ENCODE measurements at places on chromosomes 12 and 14. TPM values are rescaled to one million over a fixed set of nuclear protein-coding genes. Genes with fewer than 3 reads are reported as not detected.
A peak's percentile ranks its signal among the peaks of the same experiment; 100 is the strongest.

- DNase-seq, result no peak
These were observed 26.2 kb downstream of the NID2 start for GRCh38 chr14:52042371-52043289.

DNA sequence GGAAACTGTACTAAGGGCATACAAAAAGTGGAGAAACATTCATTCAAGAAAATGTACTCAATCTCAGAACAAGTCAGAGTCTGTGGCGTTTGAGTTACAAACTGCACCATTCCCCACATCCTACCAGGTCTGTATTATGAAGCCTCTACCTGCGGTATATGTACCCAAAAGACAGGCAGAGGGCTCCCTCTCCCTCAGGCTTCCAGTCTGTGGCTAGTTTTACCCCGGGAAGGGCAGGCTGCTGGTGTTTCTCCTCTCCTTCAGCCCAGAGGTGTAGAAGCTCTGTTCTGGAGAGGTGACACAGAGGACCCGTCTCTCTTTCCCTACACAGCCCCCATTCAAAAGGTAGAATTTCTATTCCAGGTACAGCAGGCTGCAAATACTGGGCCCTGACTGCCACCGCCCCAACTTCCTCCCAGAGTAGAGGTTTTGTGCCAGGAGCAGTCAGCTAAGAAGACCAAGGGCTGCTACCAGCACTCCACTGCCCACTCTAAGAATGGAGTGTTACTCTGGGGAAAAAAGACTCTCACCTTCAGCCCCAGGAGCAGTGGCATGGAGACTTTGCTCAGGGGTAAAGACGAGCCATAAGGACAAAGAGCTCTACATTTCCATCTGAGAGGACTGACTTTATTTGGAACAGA, 39.4 kb downstream of the PARP11 start:
- no peak for DNase-seq

DNA sequence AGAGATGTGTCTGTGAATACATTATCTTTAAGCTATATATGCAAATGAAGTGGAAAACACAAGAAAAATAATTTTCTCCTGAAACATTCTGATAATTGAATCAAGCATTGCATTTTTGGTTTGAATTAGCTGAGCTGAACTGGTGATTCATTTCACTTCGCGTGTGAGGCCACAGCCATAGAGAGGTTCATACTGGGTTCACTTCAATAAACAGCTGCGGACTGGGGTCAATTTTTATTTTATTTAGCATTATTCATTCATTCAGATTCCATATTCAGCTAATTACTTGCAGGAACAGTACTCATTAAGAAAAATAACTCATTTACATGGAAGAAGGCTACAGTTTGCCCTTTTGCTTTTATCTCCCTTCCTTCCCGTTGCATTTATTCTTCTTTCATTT, 195.2 kb upstream of the LRIG3 start:
- no peak for DNase-seq

GRCh38 chr12:93626160-93626559, 51.0 kb upstream of the CRADD start:
- no peak for DNase-seq

GRCh38 chr12:90576707-90577106, 378.3 kb downstream of the CCER1 start:
- DNase-seq, result no peak

- DNase-seq, result no peak
These were observed 130.4 kb downstream of the GRIP1 start for GRCh38 chr12:66548338-66549049.

Gene CCDC196
- polyA plus RNA-seq, result not detected

Gene TMPRSS12
- polyA plus RNA-seq, result not detected

Gene FOXJ2
- 22.0 TPM for polyA plus RNA-seq

Gene TDRD9
- polyA plus RNA-seq, result 0.65 TPM

DNA sequence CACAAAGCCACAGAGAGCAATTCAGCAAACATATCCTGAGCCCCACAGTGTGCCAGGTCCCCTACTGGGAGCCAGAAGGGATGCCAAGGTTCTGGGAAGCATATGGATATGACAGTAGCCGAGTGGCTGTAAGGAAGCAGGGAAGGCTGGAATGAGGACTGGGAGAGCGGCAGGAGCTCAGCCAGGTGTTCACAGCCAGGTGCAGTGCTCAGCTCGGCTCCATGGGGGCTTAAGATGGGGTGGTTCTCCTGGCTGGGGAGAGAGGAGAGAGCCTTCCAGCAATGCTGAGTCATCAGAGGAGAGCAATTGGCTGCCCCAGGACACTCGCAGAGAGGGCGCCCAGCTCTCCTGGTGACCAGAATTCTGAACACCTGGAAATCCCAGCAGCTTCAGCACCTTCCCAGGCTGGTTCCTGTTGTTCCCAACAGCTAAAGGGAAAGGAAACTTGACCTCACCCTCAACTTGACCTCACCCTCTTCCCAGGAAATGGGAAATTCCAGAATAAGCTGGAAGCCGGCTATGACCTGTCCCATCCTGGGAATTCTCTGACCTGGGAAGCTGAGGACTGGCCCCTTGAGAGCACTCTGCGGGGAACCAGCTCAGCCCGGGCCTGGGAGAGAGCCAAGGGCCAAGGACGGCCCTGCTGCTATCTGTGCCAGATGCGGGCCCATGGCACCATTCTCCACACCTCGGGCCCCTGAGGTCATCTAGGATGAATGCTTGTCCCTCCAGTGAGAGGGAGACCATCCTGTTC, 34.6 kb downstream of the SLC6A12 start:
- no peak for DNase-seq

- no peak for DNase-seq
These were observed 9.0 kb downstream of the GPR84 start for GRCh38 chr12:54355104-54355815.

Gene TOMM20L
- polyA plus RNA-seq, result 0.39 TPM

Gene TRIM9
- 2.4 TPM for polyA plus RNA-seq

- DNase-seq, result no peak
These were observed 16.1 kb downstream of the ERP29 start for GRCh38 chr12:112029301-112029700.

Gene LHX5
- polyA plus RNA-seq, result not detected

DNA sequence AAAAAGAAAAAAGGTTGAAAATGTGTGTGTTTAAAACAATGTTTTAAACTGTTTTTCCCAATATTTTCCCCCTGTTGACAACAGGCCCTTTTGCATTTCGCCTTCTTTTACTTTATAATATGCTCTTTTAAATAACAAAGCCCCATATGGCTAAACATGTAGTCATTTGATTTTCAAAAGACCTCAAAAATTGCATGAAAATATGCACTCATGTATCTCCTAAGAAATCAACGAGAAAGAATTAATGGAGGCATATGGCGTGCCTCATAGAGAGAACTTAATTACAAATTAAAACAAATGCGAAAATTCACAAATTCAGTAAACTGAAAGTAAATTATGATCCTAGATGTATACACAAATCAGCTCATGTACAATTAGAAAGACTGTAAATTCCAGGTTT, 202.6 kb upstream of the FOXN3 start:
- DNase-seq, result no peak

Gene CCDC197
- polyA plus RNA-seq, result 0.34 TPM

DNA sequence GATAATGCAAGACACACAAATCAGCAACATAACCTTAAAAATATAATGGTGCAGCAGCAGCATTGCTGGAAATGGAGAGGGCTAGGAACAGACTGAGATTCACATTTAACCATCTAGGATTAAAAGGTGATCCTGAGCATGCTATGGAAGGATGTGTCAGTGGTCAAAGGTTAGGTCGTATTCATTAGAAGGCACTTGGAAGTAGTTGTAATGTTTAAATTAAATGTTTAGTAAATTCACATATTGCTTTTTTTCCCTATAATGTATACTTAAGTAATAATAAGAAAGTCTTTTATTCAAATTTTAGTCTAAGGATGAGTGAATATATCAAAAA, 368.6 kb upstream of the PDE3A start:
- DNase-seq, result no peak

DNA sequence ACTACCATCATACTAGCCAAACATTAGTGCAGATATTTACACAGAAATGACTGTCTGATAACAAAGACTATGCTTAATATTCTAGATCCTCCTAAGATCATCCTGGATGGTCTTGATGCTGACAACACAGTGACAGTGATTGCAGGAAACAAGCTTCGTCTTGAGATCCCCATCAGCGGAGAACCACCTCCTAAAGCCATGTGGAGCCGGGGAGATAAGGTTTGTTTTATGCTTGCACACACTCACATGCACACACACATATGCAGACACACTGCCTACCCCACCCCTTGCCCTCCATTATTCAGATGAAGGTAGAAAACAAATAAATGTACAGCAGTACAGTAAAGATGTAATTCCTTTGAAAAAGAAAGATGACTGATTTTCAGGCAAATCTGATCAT, 44.4 kb upstream of the CHPT1 start:
- no peak for DNase-seq

Gene PTPN21
- 56.8 TPM for polyA plus RNA-seq

- DNase-seq, result peak; percentile 39
These were observed 39.5 kb downstream of the BEGAIN start for GRCh38 chr14:100547633-100548294.

GRCh38 chr14:93323600-93324174, 9.1 kb downstream of the BTBD7 start:
- DNase-seq, result no peak

Data from muscle of arm (tissue), 14 donors.